ENCODE measurements at places on chromosomes 5 and 9. TPM values are rescaled to one million over a fixed set of nuclear protein-coding genes. Genes with fewer than 3 reads are reported as not detected.

DNA sequence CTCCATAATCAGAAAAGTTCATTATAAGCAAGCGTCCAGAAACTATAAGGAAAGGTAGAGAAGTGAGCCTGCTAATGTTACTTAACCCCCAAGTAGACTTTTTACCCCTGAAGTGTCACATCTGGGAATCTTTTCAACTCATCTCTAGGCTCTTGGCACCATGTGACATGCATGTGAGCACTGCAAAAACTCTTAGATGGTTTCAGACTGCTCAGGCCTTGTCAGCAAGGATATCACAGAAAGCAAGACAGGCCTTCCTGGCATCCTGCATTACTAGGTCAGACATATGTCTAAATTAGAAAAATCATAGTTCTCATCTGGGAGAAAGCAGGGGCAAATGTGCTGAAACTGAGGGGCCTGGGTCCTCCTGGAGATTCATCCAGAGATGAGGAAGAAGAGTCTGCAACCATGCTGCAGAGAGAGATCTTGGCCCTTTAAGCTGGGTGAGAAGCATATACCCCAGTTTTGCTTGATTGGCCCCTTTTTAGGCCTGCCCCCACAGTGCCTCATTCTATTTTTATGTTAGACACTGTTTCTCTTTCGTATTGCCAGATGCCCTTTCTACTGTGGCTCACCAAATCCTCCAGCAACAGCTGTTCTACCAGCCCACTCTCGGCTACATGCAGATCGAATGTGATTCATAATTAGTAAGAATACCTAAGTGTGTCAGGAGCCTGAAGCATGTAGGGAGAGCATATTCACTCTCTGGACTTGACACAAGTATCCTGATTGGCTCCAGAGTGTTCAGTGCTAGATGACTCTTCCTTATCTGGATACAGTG is 19.0 kb downstream of the TMEM8B start:
- H3K36me3 ChIP-seq: peaks cover 7% of the 10 kb centered on the region
- no peak overlapping the region for H3K4me3 ChIP-seq
- H3K27ac ChIP-seq: no peak overlapping the region
- DNase-seq: no peak
- H3K4me1 ChIP-seq: peaks cover 13% of the 10 kb centered on the region

- no peak overlapping the region for H3K27ac ChIP-seq
- H3K27me3 ChIP-seq: peaks cover 3% of the 10 kb centered on the region
Observed at GRCh38 chr5:97854871-97855762, 672.1 kb upstream of the RIOK2 start.

DNA sequence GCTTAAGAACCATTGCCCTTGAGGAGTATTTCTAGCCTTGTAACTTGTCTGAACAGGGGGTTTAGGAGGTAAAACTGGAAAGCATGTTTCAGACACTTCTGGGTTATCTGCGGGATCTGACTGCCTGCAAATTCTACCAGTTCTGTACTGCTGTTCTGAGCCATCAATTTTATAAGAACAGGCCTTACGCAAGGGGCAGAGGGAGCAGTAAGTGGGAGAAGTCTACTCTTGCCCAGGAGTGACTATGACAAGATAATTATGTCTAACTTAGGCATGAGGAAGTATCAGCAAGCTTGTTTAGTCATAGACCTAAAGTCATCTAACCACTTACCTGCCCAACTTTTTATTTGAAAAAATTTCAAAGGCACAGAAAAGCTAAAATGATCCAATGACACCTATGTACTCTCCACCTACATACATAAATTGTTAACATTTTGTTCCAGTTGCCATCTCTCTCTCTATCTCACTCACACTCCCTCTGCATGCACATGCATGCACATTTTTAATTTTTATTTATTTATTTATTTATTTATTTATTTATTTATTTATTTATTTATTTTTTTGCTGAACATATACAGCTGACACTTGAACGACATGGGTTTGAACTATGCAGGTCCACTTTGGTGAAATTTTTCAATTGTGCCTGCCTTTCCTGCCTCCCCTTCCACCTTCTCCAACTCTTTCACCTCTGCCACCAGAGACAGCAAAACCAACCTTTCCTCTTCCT is 18.4 kb upstream of the DEPDC1B start:
- DNase-seq: no peak
- H3K4me1 ChIP-seq: no peaks in the 10 kb centered on the region
- H3K36me3 ChIP-seq: no peaks in the 10 kb centered on the region
- no peak overlapping the region for H3K4me3 ChIP-seq
- no peak overlapping the region for H3K27ac ChIP-seq
- H3K27me3 ChIP-seq: peaks cover 5% of the 10 kb centered on the region

DNA sequence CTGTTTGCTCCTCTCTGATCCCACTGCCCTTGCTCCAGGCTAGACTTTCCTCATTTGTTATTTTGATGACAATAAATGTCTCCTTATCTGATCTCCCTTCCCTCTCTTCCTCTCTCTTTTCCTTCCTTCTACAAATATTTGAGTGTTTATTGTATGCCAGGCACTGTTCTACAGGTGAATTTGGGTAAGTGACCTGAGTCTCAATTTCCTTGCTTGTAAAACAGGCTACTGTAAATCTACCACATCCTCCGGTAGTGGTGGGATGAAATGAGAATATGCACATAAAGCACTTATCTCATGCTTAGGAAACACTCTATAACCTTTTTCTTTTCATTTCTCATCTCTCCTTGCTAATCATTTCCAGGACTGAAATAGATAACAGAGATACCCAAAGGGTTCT is 86.4 kb downstream of the HMHB1 start:
- no peaks in the 10 kb centered on the region for H3K4me1 ChIP-seq
- no peaks in the 10 kb centered on the region for H3K36me3 ChIP-seq
- no peak overlapping the region for H3K27ac ChIP-seq
- no peak overlapping the region for H3K4me3 ChIP-seq
- H3K27me3 ChIP-seq: peaks cover 17% of the 10 kb centered on the region
- DNase-seq: no peak

DNA sequence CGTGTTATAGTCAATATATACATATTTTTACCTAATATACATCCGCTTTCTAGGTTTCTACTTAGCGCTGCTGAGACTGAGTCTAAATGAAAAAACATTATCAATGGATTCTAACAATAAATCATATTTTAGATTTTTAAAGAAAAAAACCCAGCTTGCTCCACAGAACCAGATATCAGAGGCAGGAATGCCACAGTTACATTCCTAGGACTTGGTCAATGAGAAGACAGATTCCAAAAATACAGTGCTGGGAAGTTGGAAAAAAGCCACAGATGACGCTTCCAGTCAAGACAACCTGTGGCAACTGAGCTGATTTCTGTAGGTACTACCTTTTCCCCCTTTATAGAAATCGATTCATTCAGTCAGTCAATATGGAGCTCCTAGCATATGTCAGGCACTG is 577 bp upstream of the CCDC112 start:
- H3K27me3 ChIP-seq: peaks cover 10% of the 10 kb centered on the region
- DNase-seq: no peak
- H3K4me3 ChIP-seq: peak overlapping the region; percentile 70
- peaks cover 2% of the 10 kb centered on the region for H3K36me3 ChIP-seq
- peaks cover 23% of the 10 kb centered on the region for H3K4me1 ChIP-seq

DNA sequence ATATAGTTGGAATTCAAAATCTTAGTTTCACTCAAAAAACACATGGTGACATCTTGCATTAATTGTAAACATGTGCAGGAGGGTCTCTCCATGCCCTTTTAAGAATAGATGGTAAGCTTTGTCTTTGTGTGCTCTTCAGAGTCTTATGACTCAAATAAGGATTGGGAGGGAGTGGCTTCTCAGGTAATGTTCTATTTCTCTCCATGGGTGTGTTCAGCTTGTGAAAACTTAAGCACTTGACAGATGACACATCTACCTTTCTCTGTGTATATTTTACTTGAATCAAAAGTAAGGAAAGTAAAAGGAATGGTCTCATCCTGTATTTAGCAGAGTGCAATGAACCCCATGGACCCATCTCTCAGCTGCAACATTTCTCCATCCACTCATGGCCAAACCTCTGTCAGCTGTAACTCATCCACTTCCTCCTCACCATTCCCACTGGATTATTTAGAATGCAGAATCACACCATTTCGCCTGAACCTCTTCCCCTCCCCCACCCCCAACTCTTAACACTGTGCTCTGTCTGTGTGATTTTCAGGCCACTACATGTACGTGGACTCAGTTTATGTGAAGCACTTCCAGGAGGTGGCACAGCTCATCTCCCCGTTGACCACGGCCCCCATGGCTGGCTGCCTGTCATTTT is 82.1 kb downstream of the MAMDC2 start:
- no peak overlapping the region for H3K27ac ChIP-seq
- H3K4me3 ChIP-seq: no peak overlapping the region
- DNase-seq: no peak

GRCh38 chr5:76679231-76679630 is 36.7 kb upstream of the F2R start:
- no peaks in the 10 kb centered on the region for H3K27me3 ChIP-seq
- no peak for DNase-seq
- H3K27ac ChIP-seq: peak overlapping the region; percentile 35
- H3K4me3 ChIP-seq: no peak overlapping the region
- peaks cover 60% of the 10 kb centered on the region for H3K36me3 ChIP-seq

DNA sequence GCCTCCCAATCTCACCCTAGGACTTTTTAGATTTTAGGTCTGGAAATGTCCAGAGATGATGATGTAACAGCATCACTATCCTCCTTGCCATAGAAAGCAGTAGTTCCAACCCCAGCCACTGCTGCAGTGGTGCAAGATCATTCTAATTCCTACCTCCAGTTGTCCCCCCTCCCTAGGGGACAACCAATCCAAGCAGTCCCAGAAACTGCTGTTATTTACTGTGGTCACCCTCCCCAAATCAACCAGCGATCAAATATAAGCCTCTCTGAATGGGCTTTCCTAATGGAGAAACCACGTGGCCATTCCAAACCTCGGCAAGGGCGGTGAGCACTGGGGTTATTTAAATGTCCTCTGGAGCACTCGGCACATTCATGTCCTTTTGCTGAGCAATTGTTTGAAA is 159.8 kb downstream of the SLF1 start:
- no peak overlapping the region for H3K27ac ChIP-seq
- no peak overlapping the region for H3K4me3 ChIP-seq
- H3K36me3 ChIP-seq: no peaks in the 10 kb centered on the region
- H3K27me3 ChIP-seq: no peaks in the 10 kb centered on the region

GRCh38 chr9:80382211-80382891 is 810.6 kb downstream of the TLE4 start:
- H3K36me3 ChIP-seq: no peaks in the 10 kb centered on the region
- H3K27me3 ChIP-seq: no peaks in the 10 kb centered on the region
- H3K4me1 ChIP-seq: no peaks in the 10 kb centered on the region

- peaks cover 5% of the 10 kb centered on the region for H3K4me1 ChIP-seq
- no peak overlapping the region for H3K4me3 ChIP-seq
- DNase-seq: no peak
- no peaks in the 10 kb centered on the region for H3K36me3 ChIP-seq
Observed at GRCh38 chr9:126375386-126375785, 48.8 kb downstream of the MVB12B start.

GRCh38 chr9:132407196-132407595 is 556 bp upstream of the TTF1 start:
- DNase-seq: no peak
- peak overlapping the region; percentile 84 for H3K27ac ChIP-seq
- peaks cover 25% of the 10 kb centered on the region for H3K27me3 ChIP-seq
- peaks cover 4% of the 10 kb centered on the region for H3K36me3 ChIP-seq
- peak overlapping the region; percentile 92 for H3K4me3 ChIP-seq
- H3K4me1 ChIP-seq: peaks cover 48% of the 10 kb centered on the region

- H3K4me1 ChIP-seq: no peaks in the 10 kb centered on the region
- no peak overlapping the region for H3K4me3 ChIP-seq
- H3K27me3 ChIP-seq: no peaks in the 10 kb centered on the region
- no peak overlapping the region for H3K27ac ChIP-seq
- no peak for DNase-seq
- no peaks in the 10 kb centered on the region for H3K36me3 ChIP-seq
Observed at GRCh38 chr9:99628849-99629620, 192.7 kb upstream of the NR4A3 start.

- no peak overlapping the region for H3K4me3 ChIP-seq
- H3K4me1 ChIP-seq: peaks cover 7% of the 10 kb centered on the region
- no peak for DNase-seq
- H3K36me3 ChIP-seq: no peaks in the 10 kb centered on the region
- peaks cover 6% of the 10 kb centered on the region for H3K27me3 ChIP-seq
Observed at GRCh38 chr5:38653389-38653788, 96.9 kb upstream of the LIFR start.

GRCh38 chr5:71471193-71471592 is 15.7 kb downstream of the BDP1 start:
- no peak overlapping the region for H3K27ac ChIP-seq
- DNase-seq: no peak
- no peaks in the 10 kb centered on the region for H3K4me1 ChIP-seq
- peaks cover 4% of the 10 kb centered on the region for H3K27me3 ChIP-seq
- H3K4me3 ChIP-seq: no peak overlapping the region

DNA sequence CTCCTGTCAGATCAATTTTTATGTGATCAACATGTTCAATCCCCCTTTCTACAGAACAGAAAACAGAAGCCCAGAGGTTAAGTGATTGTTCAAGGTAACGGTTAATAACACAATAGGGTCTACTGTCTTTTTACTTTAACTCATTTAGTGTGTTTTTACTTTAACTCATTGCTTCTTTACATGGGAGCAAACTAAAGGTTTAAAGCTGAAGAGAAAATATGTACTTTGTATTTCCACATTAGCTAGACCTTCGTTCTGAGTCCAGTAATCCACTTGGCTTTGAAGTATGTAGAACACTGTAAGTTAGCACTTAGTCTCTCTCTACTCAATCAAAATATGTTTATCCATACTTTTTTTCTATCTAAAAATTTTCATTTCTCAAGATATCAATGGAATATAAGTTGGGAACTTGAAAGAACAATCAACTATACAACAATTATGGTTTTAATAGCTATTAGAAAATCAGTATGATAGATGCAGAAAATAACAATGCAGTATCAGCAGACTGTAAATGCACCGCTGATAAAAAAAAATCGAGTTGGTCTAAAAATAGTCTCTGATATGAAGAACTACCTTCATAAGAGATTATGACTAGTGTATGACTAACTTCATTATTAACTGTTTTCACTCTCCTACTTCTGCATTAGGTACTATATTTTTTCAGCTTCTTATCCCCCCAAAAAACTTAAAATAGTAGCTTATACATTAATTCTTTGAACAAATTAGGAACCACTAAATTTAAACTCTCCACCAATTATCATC is 20.6 kb downstream of the PGGT1B start:
- peaks cover 22% of the 10 kb centered on the region for H3K36me3 ChIP-seq
- H3K4me3 ChIP-seq: no peak overlapping the region
- DNase-seq: no peak
- H3K27ac ChIP-seq: no peak overlapping the region

GRCh38 chr5:72498284-72498683 is 8.9 kb downstream of the ZNF366 start:
- H3K4me3 ChIP-seq: no peak overlapping the region
- DNase-seq: no peak
- no peaks in the 10 kb centered on the region for H3K4me1 ChIP-seq
- no peaks in the 10 kb centered on the region for H3K36me3 ChIP-seq

PCDHAC2 gene
- not detected for polyA plus RNA-seq

GPR151 gene
- polyA plus RNA-seq: not detected

GABRA1 gene
- polyA plus RNA-seq: not detected

RIC1 gene
- polyA plus RNA-seq: 5.2 TPM

SLC6A18 gene
- polyA plus RNA-seq: not detected

BARX1 gene
- not detected for polyA plus RNA-seq

C9orf152 gene
- not detected for polyA plus RNA-seq

COL5A1 gene
- not detected for polyA plus RNA-seq

All from immature natural killer cell (primary cell).